ENCODE measurements at places on chromosomes 16 and 17.
A peak's percentile ranks its signal among the peaks of the same experiment; 100 is the strongest.

GRCh38 chr17:3698139-3698538, 2.2 kb upstream of the P2RX5 start:
- H3K4me1 ChIP-seq, result peaks cover 16% of the 10 kb centered on the region
- H3K27me3 ChIP-seq, result no peaks in the 10 kb centered on the region
- peaks cover 33% of the 10 kb centered on the region for H3K36me3 ChIP-seq
- H3K4me3 ChIP-seq, result peak overlapping the region; percentile 58
- H3K27ac ChIP-seq, result no peak overlapping the region

GRCh38 chr17:31570951-31571892, 179.7 kb downstream of the RAB11FIP4 start:
- no peak for DNase-seq
- no peaks in the 10 kb centered on the region for H3K27me3 ChIP-seq
- H3K27ac ChIP-seq, result no peak overlapping the region
- H3K36me3 ChIP-seq, result no peaks in the 10 kb centered on the region
- H3K4me1 ChIP-seq, result no peaks in the 10 kb centered on the region

GRCh38 chr17:79114458-79115301, 40.1 kb downstream of the ENGASE start:
- no peak overlapping the region for H3K27ac ChIP-seq
- no peaks in the 10 kb centered on the region for H3K27me3 ChIP-seq
- H3K4me3 ChIP-seq, result no peak overlapping the region
- no peak for DNase-seq
- no peaks in the 10 kb centered on the region for H3K36me3 ChIP-seq
- H3K4me1 ChIP-seq, result no peaks in the 10 kb centered on the region

GRCh38 chr16:50234771-50235556, 31.4 kb upstream of the ADCY7 start:
- DNase-seq, result no peak
- peaks cover 1% of the 10 kb centered on the region for H3K36me3 ChIP-seq
- H3K27me3 ChIP-seq, result no peaks in the 10 kb centered on the region
- no peak overlapping the region for H3K4me3 ChIP-seq

- H3K27me3 ChIP-seq, result no peaks in the 10 kb centered on the region
- peaks cover 6% of the 10 kb centered on the region for H3K4me1 ChIP-seq
- H3K27ac ChIP-seq, result no peak overlapping the region
Measured at GRCh38 chr16:89596061-89596689, 17.3 kb upstream of the DPEP1 start.

DNA sequence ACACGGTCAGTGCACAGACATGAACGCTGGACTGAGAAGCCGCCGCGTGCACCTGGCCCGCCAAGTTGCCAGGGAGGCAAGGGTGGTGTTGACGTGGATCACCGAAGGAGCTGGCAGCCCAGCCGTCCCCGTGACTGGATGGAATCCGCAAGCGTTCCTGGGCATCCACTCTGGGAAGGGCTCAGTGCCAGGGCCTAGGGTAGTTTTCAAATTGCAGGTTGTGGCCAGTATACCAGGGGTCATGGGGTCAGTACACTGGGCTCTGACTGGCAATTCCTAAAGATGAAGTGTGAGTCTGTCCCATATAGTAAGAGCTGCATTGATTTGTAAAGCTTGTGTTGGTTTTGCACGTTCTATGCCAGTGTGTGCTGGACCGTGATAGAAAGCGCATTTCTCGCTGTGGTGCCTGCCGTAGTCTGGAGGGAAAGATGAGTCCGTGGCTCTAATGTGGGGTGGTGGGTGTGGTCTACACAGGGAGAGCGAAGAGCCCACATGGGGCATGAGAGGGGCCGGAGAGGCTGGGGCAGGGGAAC, 21.1 kb upstream of the METRNL start:
- H3K4me1 ChIP-seq, result peaks cover 7% of the 10 kb centered on the region
- H3K27me3 ChIP-seq, result no peaks in the 10 kb centered on the region
- H3K4me3 ChIP-seq, result no peak overlapping the region

DNA sequence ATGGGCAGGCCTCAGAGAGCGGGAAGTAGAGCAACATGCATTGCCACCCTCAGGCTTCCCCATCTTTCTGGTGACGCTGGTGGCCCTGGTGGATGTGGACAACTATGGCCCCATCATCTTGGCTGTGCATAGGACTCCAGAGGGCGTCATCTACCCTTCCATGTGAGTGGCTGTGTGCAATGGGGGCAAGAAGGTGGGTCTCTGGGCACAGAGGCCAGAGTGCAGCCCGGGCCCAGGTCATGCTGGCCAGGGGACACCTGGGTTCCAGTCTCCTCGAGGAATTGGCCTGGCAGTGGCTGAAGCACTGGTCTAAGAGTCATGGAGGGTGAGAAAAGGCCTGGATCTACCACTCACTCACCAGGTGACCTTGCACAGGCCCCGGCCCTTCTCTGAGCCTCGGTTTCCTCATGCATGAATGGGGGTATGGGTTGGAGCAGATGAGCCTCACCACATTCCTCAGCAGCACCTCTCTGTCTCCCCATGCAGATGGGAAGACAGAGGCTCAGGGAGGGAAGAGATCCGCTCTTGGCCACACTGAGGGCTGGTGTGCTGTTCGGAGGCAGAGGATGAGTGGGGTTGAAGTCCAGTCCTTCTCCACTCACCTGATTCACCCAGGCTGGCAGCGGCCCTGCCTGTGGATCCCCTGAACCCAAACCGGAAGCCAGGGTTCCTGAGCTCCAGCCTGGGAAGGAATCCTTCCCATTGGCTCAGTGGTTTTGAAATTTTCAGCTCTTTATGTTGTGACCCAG, 7.2 kb upstream of the ADGRG3 start:
- no peaks in the 10 kb centered on the region for H3K36me3 ChIP-seq
- H3K4me3 ChIP-seq, result no peak overlapping the region
- no peak overlapping the region for H3K27ac ChIP-seq
- no peak for DNase-seq
- H3K27me3 ChIP-seq, result no peaks in the 10 kb centered on the region

DNA sequence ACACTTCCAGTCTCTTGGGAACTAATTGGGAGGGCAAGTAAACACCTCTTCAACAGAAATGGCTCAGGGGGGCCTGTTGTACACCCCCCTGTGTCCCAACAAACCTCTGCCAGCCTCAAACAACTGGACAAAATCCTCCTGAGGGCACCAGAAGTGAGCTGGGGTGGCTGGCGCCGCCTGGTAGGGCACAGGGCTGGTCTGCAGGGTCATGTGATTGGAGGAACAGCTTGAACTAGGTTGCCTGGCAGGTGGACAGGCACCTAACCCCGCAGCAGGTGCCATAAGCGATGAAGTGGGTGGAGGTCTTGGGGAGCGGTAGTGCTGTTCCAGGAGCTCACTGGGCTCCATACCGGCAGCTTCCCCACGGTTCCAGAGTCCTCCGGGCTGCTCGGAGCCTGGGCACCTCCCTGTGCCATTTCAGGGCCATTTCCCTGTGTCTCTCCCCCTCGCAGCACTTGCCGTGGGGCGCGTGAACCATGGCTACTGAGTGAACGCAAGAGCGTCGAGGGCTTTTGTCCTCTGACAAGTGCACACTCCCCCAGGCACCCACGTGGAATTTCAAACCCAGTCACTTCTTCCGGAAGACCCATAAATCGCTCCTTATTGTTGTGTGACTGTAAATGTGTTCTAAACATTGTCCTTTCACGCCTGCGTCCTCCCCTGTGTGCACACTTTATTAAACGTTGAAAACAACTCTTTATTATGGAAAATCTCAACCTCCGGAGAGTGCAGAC, 101.5 kb downstream of the SEC14L1 start:
- H3K27me3 ChIP-seq, result peaks cover 2% of the 10 kb centered on the region
- H3K27ac ChIP-seq, result no peak overlapping the region
- peaks cover 15% of the 10 kb centered on the region for H3K4me1 ChIP-seq
- DNase-seq, result no peak
- H3K36me3 ChIP-seq, result no peaks in the 10 kb centered on the region

DNA sequence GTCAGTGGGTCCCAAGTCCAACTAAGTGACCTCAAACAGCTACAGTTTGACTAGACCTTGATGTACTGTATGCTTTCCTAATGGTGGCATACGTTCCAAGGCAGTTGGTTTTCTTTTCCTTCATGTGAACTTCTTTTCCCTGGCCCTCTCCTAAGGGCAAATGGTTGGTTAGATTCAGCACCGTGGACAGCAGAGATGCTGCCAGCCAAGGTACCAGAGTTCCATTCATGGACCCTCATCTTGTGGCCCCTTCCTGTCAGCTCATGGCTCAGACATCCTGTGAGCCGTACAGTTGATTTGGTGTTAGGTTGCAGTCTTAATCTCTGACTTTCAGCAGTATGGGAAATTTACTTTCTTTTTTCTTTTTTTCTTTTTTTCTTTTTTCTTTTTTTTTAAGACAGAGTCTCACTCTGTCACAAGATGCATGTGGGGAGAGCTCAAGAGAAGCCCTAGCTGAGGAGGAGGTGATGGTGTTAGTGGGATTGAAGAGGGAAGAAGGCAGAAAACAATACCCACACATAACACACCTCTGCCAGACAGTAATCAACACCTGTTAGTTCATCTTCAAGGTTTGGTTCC, 122.4 kb downstream of the USP31 start:
- no peak for DNase-seq
- H3K36me3 ChIP-seq, result no peaks in the 10 kb centered on the region

DNA sequence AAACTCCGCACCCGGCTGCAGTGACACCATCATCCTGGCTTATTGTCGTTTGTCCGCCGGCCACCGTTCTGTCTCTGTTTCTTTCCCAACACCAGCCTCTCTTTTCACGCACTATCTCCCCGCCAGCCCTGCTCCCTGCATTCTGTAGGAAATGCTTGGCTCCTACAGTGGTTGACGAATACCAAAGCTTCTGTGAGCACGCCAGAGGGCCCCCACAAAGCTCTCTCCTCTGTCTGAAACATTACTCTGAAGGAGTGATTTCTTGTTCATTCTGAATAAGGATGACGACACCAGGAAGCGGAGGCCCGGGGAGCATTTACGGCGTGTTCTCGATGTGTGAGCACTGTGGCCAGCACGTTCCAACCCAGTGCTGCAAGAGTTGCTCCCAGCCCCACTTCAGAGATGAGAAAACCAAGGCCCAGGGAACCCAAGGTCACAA, 58.8 kb downstream of the ADCY9 start:
- H3K36me3 ChIP-seq, result peaks cover 20% of the 10 kb centered on the region
- peaks cover 7% of the 10 kb centered on the region for H3K4me1 ChIP-seq
- DNase-seq, result no peak
- no peak overlapping the region for H3K4me3 ChIP-seq
- no peaks in the 10 kb centered on the region for H3K27me3 ChIP-seq

DNA sequence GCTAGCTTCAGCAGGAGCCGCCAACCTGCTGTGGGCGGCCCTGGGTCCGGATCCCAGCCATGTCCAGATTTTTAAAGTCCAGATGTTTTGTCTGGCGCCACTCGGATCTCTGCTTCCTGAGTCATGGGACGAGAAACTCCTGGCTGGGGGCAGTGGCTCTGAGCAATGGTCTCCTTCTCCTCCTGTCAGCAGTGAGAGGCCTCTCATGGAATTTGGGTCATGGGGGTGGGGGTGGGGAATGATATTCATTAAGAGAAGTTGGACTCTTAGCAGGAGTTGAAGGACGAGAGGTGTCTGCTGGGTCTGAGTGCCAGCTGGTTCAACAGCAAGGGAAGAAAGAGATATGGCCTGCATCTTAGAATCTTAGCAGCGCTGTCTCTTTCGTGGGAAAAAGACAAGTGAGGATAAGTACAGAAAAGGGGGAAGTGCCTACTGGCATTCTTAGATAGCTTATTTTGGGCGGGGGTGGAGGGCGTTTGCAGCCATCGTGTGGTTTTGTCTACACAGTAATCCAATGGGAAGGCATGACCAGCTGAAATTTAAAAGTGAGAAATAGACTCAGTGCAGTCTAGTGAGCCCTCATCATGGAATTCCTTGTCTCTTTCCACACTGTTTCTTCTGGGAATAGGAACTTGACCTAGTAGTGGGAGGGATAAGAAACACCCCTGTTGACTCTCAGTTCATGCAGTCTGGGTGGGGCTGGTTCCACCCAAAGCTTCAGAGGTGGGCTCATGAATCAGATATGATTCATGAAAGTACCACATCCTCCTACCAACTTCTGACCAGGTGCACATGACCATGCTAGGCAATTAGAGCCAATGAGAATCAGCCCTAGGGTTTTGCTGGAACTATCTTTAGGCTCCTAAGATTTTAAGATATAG, 80.5 kb downstream of the MYH13 start:
- H3K4me1 ChIP-seq, result peaks cover 6% of the 10 kb centered on the region
- H3K4me3 ChIP-seq, result no peak overlapping the region
- DNase-seq, result no peak
- H3K27me3 ChIP-seq, result peaks cover 10% of the 10 kb centered on the region

GRCh38 chr17:7296189-7296861, 1.9 kb upstream of the YBX2 start:
- H3K4me1 ChIP-seq, result peaks cover 20% of the 10 kb centered on the region
- no peaks in the 10 kb centered on the region for H3K36me3 ChIP-seq
- H3K27me3 ChIP-seq, result peaks cover 29% of the 10 kb centered on the region
- H3K27ac ChIP-seq, result peak overlapping the region; percentile 45
- peak overlapping the region; percentile 63 for H3K4me3 ChIP-seq

DNA sequence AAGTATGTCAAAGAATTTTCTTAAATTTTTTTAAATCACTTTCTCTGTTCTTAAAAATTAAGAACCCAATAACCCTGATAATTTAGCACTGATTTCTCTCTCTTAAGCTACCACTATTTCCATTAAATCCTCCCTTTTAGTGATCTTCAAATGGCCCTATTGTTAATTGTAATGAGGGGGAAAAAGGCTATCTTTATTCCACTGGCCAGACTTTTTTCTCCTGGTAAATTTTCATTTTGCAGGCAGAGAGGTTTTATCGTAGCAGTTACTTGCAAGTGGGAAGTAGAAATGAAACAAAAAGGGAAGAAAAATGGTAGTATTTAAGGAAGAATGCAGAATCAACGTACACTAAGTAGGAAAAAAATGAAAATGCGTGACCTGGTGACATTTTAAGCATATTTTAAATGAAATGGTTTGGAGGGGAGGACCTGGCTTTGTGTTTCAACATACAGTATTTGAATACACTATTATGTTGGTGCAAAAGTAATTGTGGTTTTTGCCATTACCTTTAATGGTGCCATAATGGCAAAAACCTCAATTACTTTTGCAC, 224.9 kb downstream of the TANC2 start:
- no peaks in the 10 kb centered on the region for H3K27me3 ChIP-seq
- no peak for DNase-seq
- H3K4me1 ChIP-seq, result no peaks in the 10 kb centered on the region

GRCh38 chr16:87457061-87457611, 35.7 kb downstream of the ZCCHC14 start:
- H3K27me3 ChIP-seq, result no peaks in the 10 kb centered on the region
- peaks cover 15% of the 10 kb centered on the region for H3K4me1 ChIP-seq
- H3K36me3 ChIP-seq, result no peaks in the 10 kb centered on the region
- H3K27ac ChIP-seq, result no peak overlapping the region
- no peak overlapping the region for H3K4me3 ChIP-seq
